ENCODE measurements at places on chromosomes 7 and 10.

DNA sequence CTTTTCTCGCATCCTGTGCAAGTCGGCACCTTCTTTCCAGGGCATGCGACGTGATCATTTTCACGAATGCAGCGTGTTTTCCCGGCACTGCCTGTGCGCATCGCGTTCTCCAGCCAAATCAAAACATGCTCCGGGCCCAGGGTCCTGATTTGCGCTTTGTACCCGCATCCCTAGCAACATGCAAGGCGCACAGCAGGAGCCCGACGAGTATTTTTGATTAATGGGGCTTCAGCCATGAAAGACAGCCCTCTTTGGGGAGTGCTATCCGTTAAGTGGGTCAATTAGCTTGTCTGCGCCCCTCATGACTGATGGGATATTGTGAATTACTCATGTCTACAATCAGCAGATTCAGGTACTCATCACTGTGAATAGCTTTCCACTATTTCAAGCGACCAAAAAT, 243.3 kb upstream of the RNF32 start:
- DNase-seq, result no peak

- no peak for DNase-seq
These were observed 567.7 kb upstream of the ZWINT start for GRCh38 chr10:56928714-56929113.

- no peak for DNase-seq
These were observed 316.1 kb upstream of the MTPN start for GRCh38 chr7:136293272-136293671.

DNA sequence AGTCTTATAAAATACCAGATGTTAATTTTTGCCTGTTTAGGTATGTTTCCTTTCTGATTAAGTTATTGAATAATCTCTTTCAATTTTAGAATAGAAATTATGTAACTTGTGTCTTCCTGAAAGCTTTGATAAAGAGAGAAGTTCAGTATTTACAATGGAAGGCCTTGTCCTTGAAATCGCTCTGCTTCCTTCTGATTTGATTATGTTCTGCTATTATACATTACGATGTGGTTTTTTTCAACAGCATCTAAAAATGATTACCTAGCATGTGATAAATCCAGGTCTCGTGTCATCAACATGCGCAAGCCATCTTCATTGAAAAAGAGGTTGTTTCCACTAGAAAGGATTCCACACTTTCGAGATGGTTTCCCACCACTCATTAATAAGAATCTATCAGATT, 96.5 kb upstream of the SLC26A5 start:
- DNase-seq, result no peak

GRCh38 chr10:73262105-73262730, 9.8 kb upstream of the MRPS16 start:
- DNase-seq, result no peak

- DNase-seq, result no peak
These were observed 66.6 kb downstream of the ADARB2 start for GRCh38 chr10:1670541-1671365.

- DNase-seq, result no peak
These were observed 583.5 kb upstream of the MKI67 start for GRCh38 chr10:128709686-128710085.

DNA sequence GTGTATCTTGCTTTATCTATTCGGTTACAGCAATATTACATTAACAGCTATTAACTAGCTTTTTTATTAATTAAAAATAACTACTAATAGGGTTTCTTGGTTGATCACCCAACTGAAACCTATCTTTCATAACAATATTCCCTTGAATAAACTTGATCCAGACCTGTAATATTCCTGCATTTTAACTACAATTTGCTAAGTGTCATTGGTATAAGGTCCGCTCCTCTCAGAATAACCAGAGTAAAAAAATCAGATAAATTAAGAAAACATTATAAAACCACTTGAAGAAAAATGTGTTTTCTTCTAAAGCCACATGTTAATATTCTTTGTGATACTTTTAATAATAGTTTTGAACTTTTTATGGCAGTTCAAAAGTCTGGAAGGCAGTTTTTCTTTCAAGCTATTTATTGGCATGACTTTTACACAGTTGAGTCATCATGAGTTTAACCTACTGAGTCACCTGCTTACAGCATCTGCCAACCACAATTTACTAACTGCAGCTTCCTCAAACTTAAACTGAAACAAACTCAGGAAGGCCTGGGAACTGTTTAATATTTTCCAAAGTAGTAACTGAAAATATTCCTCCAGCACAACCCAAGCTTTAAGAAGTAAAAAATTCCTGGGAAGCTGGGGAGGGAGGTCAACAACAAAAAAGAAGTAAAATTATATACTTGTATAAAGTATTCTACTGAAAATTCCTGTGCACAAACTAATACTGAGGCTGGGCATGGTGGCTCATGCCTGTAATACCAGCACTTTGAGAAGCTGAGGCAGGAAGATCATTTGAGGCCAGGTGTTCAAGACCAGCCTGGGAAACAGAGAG, 103.2 kb downstream of the NRBF2 start:
- no peak for DNase-seq

DNA sequence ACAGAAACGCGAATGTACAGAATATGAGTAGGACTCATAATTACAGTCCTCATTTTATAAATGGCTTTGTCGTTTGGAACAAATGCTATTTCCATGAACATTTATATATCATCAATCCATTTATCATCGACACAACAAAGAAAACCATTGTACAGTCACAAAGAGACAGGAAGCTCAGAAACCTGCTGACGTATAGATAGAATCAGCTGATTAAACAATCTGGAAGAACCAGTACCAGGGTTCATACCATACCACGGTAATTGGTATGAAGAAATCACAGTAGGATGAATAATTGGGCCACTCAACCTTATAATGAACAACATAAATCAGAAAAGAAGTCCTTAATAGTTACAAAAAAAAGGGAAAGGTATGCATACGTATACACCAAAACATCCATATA, 295.0 kb downstream of the PARD3 start:
- DNase-seq, result no peak

DNA sequence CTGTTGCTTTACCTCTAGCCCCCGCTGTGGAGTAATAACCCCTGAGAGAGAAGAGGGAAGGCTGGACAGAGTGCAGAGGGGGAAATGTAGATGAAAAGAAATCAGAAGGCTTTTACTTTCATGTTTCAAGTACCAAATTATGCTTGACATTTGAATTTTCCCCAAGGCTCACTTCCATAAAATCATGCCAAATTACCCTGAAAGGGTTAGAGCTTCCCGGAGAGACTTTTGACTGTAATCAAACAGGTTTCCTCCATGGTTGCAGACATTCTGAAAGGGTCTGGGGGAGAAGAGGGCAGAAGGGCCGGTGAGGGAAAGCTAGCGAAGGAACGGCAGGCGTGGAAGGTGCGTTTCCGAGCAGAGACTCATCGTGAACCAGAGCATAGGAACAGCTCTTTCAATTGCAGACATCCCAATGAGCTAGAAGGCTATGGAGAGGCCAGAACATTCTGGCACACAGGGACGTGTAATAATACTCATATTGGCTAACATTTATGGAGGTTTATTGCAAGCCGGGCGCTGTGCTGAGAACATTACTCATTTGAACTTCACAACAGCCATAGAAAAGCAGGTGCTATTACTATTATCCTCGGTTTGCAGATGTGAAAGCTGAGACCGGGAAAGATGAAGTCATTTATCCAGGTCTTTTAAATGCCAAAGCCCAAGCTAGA, 620.8 kb upstream of the AUTS2 start:
- DNase-seq, result no peak

- DNase-seq, result no peak
These were observed 34.8 kb downstream of the NEUROG3 start for GRCh38 chr10:69538461-69538860.

- DNase-seq, result no peak
These were observed 989 bp downstream of the ERLIN1 start for GRCh38 chr10:100184840-100185239.

DNA sequence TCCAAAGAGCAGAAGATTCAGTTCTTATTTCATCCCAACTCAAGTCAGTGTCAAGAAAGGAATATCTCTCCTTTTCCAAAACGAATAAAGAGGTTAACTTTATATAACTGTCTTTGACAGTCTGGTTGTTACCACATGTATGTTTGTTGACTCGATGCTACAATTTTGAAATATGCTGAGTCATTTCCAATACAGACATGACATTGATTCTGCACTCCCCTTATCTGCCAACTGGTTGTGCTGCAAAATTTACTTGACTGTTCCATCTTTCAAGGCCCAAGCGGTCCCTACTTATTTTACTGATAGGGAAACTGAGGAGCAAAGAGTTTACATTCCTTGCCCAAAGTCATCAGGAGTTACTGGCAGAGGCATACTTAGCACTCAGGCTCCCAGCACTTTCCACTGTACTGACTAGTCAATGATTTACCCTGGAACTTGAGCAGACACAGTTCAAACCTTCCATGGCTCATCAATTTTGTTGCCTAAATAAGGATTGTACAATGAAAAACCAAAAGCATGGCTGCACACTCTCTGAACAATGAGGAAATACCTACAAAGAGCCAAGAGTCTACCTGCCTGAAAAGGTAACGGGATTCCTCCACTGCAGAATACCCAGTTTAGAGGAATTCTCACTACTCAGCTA, 52.8 kb downstream of the ABLIM1 start:
- DNase-seq, result no peak

DNA sequence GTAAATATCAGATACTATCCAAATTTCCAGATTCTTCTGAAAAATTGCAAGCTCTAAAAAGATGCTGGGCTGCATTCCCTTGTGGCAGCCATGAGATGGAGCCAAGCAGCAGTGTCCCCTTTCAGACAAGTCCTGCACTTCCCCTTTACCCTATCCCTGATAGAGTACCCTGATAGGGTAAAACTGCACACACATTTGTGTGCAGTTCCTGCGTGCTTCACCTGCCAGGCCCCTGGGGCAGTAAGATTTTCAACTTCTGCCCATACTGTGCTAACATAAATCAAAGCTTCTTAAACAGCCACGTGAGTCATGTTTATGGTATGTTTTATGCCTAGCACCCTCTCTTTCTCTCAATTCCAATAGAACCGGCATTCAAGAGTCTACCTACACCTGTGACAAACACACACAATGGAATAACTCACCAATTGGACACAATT, 52.2 kb downstream of the IFIT5 start:
- DNase-seq, result no peak

DNA sequence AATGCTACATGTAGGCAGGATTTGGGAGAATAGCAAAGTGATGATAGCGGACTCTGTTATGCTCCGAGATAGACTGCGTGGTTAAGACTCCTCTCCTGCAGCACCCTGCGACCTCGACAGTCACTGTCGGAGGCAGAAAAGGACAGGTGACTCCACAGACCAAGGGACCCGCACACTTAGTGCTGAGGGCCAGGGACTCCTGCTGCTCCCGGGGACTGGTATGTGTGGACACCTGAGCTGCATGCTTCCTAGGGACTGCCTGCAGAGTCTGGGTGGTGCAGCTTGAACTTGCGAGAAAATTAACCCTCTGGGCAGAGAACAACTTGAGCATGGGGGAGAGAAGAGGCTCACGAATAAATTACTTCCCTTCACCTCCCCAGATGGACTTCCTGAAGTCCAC, 407.1 kb upstream of the PFKP start:
- no peak for DNase-seq

DNA sequence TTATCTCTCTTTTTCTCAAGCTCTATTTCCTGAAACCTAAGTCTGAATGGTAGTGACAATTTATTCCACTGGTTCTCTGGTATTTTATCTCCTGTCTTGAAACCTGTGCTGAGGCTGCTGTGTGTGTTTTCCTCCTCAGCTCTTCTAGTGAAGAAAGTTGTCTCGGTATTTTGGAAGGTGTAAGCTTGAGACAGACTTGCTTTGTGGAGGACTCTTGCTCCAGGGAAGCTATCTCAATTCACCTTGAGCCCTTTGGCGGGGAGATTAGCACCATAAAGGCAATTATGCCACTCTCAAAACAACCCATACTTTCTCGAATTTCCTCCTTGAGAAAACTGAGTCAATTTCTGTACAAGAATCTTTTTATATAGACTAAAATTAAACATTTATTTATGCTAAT, 141.6 kb downstream of the THSD7A start:
- no peak for DNase-seq

- no peak for DNase-seq
These were observed 220.1 kb downstream of the PPP1R3A start for GRCh38 chr7:113698556-113699220.

DNA sequence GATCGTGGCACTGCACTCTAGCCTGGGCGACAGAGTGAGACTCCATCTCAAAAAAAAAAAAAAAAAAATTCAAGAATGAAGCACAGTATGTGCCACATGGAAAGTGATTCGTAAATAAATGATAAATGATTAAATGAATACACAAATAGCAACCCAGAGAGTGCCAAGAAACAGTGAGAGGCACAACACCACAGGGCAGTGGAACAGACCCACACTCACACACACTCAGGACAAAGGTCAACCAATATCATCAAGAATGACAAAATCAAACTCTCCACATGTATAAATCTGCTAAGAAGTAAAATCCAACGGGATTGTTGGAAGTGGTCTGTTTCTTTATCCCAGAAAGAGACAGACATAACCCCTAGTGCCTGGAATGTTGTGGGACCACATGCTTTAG, 77.4 kb downstream of the HTR7 start:
- no peak for DNase-seq

GRCh38 chr10:94571528-94571927, 25.9 kb downstream of the HELLS start:
- DNase-seq, result no peak

DNA sequence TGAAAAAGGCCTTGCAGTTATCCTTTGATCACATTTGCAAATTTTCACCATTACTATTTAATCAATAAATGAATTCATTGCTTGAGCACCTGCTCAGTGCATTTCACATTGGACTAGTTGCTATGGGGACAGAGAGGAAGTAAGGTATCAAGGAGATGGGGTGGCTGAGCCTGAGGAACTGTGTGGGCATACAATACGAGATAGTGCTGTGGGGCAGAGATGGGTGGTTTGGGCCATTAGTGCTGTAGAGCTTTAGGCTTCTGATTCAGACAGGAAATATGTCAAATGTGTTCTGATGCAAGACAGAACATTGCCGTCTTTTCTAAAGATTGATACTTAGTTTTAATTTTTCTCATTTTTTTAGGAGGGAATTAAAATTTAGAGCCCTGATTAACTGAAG, 13.2 kb downstream of the ITGB8 start:
- no peak for DNase-seq

DNA sequence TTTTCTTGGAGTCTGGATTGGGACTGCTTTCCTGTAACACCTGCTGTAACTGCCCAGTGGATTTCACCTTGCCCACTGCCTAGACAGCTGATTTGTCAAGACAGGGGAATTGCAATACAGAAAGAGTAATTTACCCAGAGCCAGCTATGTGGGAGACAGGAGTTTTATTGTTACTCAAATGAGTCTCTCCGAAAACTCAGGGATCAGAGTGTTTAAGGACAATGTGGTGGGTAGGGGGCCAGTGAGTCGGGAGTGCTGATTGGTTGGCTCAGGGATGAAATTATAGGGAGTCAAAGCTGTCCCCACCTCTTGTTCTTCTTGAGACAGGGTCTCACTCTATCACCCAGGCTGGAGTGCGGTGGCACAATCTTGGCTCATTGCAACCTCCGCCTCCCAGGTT, 25.2 kb upstream of the BNIP3 start:
- no peak for DNase-seq

GRCh38 chr7:43625453-43625852, 42.5 kb downstream of the STK17A start:
- no peak for DNase-seq
